Motor neuron (in vitro differentiated cells): ENCODE measurements at places on chromosomes 3 and 15. TPM values are rescaled to one million over a fixed set of nuclear protein-coding genes. Genes with fewer than 3 reads are reported as not detected.

The NPTN gene
- total RNA-seq = 134 and 139 TPM in 2 replicates

The RAB8B gene
- total RNA-seq = 46.5 and 51.6 TPM in 2 replicates

GRCh38 chr15:32936283-32936918 is 218.6 kb downstream of the GREM1 start:
- peak; percentile 48 for ATAC-seq

DNA sequence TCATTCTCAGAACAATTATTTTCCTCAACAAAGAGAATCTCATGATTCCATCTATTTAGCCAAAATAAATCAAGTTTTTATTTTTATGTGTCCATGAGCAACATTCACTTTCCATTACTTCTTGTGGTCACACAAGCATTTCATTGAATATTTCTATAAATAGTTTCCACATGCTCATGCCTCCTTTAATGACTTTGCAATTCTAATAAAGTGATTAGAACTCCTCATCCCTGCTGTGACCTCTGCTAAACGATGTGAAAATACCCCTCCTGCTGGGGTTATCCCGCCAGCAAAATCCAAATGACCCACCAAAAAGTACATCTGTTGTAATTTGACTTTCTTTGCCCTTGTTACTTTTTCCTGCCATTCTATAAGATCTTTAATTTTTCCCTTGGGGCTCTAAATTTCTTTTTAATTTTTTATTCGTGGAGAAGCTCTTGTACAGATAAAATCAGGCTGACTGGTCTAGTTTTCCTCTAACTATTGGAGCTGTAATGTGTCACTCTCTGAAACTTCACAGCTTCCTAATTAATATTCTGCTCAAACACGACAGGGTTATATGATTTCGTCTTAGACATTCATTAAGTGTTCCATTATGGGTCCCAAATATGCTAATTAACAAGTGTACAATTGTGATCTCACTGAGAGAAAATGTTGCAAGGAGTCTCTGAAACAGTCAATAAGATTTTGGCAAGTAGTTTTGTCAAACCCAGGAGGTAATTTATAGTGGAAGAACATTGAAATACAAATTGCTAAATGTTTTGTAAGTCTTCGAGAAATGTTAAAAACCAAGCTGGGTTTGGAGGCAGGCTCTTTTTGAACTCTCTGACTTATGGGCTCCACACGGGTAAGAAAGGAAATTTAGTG is 533.1 kb upstream of the NAALADL2 start:
- peak; percentile 86 for ATAC-seq

The KIF7 gene
- 8.3 and 8.8 TPM in 2 replicates for total RNA-seq
